GM23248 (cell line): ENCODE measurements at places on chromosomes 6 and 20.

GRCh38 chr6:163645560-163645959 is 231.0 kb downstream of the QKI start:
- DNase-seq, result no peak
- no peaks in the 10 kb centered on the region for H3K36me3 ChIP-seq
- no peaks in the 10 kb centered on the region for H3K4me1 ChIP-seq
- no peaks in the 10 kb centered on the region for H3K27me3 ChIP-seq
- H3K27ac ChIP-seq, result no peak overlapping the region

- no peaks in the 10 kb centered on the region for H3K36me3 ChIP-seq
- no peak overlapping the region for H3K4me3 ChIP-seq
- H3K27ac ChIP-seq, result no peak overlapping the region
- H3K4me1 ChIP-seq, result no peaks in the 10 kb centered on the region
Measured at GRCh38 chr6:99943846-99944245, 50.2 kb downstream of the MCHR2 start.

DNA sequence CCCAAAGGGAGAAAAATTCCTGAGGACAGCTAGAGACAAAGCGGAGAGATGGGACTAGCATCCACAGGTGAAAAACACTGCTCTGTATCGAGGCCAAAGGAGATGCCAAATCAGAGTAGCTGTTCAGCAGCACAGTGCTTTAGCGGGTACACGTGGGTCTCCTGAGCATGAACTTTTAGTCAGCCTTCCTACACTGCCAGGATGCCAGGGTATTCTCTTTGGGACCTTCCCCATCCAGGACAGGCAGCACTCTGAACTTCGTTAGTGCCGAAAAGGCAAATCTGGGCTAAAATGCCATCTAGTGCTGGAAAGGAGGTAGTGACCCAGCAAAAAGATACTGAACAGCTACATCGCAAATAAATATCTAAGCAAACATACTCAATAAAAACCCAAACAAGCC is 64.9 kb downstream of the C6orf58 start:
- H3K27ac ChIP-seq, result no peak overlapping the region
- peaks cover 8% of the 10 kb centered on the region; the same call in 1 of the 2 replicates for H3K27me3 ChIP-seq
- no peaks in the 10 kb centered on the region for H3K36me3 ChIP-seq
- no peaks in the 10 kb centered on the region for H3K4me1 ChIP-seq

DNA sequence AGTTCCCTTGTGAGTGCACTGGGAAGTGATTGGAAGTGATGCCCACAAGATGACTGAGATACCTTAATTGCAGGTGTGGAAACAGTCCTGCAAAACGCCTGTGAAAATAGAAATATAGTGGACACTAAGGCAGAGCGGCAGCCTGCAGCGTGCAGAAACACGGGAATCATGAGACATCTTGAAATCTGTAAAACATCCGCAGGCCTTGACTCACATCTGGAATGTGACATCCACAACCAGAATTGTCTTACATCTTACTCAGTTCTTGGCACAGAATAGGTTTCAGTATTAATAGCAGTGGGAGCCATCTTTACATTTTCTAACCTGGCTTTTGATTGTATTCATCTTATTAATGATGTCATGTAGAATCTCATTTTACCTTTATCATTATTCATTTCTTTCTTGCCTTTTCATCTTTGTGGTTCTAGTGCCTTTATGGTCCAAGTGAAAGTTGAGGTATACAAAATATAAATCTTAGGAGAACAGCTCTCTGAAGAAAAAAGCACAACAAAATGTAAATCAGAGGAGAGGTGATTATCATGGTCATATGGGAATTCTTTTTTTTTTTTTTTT is 44.6 kb downstream of the CDYL start:
- H3K27me3 ChIP-seq, result no peaks in the 10 kb centered on the region
- no peak overlapping the region for H3K4me3 ChIP-seq
- no peaks in the 10 kb centered on the region for H3K36me3 ChIP-seq
- DNase-seq, result peak; percentile 92
- peak overlapping the region; percentile 50 for H3K27ac ChIP-seq

DNA sequence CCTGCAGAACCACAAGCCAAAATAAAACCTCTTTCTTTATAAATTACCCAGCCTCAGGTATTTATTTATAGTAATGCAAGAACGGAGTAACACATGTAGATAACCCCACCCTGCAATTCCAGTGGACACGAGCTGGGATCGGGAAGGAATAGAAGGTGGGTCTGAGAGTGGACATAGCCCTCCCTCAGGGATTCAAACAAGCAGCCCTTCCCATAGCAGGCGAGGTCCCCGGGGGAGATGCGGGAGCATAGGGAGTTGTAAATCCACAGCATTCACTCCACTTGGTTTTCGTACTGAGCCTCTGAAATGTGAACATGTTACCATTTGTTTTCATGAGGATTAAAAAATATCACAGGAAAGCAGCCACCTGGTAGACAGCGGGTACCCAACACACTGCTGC is 312.6 kb downstream of the CDH4 start:
- H3K27ac ChIP-seq, result no peak overlapping the region
- no peaks in the 10 kb centered on the region for H3K27me3 ChIP-seq
- H3K4me1 ChIP-seq, result peaks cover 5% of the 10 kb centered on the region
- H3K36me3 ChIP-seq, result no peaks in the 10 kb centered on the region
- H3K4me3 ChIP-seq, result no peak overlapping the region

DNA sequence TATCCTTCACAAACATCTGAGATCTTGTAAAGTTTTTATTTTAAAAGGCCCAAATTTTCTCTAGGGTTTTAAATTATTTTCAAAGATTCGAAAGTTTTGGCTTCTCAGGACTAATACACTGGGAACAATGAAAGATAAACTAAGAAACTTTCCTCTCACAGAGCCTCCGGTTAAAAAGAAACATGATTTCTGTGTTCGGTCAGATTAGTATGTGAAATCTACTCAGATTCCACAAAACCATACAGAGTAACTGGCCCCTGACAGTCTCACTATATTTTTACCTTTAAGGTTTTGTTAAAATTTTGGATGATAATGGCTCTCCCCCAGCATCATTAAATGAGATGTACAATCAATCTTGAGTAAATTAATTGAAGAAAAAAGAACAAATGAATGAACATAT is 471.0 kb downstream of the COL12A1 start:
- peak; percentile 58 for DNase-seq
- peak overlapping the region; percentile 88 for H3K27ac ChIP-seq
- peak overlapping the region; percentile 36 for H3K4me3 ChIP-seq
- H3K27me3 ChIP-seq, result no peaks in the 10 kb centered on the region
- no peaks in the 10 kb centered on the region for H3K36me3 ChIP-seq

GRCh38 chr6:150929416-150929815 is 63.9 kb downstream of the MTHFD1L start:
- DNase-seq, result no peak
- peak overlapping the region; percentile 92 for H3K27ac ChIP-seq
- peaks cover 43% of the 10 kb centered on the region for H3K36me3 ChIP-seq

DNA sequence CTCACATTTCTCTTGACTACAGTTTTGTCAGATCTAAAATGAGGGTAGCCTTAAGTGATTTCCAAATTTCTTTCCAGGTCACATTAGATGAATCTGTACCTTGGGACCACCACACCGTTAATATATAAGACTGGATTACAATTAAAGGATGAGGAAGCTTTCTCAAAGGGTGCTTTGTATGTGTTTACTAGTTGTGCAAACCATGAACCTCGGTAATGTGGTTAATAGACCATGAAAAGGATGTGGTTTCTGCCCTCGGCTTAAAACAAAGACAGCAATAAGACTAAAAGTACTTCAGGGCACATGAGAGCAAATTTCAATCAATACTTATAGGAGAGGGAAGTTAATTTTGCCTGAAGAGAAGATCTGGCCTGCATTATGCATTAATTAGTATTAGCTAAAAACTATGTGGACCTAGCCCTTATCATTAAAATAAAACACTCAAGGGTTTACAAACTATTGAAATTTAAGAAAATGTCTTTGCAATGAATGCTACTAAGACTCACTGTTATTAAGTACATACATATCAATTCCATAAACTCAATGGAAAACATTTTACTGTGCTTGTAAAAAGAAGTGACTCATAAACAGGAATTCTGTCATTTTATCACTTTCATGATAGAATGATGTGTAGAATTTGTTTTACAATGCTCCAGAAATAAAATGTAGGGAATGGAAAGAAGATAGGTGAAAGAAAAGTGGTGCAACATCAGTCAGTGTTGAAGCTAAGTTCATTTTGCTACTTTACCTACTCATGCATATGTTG is 936 bp upstream of the TMX4 start:
- H3K4me3 ChIP-seq, result peak overlapping the region; percentile 83
- no peak for DNase-seq
- H3K27ac ChIP-seq, result peak overlapping the region; percentile 87; the same call in 1 of the 2 replicates
- H3K4me1 ChIP-seq, result peaks cover 17% of the 10 kb centered on the region

DNA sequence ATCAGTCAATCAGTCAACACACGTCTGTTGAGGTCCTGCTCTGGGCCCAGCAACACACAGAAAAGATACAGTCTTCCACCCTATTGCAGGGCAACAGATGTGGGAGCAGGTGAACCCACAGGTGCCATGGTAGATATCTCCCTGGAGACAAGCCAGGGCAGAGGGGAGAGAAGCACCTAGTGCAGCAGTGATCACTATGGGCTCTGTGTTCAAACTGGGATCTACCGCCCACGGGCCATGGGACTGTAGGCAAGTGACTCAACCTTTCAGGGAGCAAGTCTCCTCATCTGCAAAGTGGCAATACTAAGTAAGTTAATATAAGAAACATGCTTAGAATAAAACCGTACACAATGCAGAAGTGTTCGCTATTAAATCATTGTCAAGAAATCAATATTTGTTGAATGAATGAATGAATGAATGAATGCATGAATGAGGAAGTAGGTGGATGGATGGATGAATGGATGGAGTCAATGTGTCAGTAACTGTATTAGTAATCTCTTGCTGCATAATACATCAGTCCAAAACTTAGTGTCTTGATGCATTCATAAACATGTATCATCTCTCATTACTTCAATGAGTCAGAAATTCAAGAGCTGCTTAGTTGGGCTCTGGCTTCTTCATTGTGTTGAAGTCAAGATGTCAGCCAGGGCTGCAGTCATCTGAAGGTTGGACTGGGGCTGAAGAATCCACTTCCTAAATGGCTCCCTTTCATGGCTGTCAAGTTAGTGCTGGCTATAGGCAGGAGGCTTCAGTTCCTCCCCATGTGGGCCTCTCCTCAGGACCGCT is 31.9 kb upstream of the NFATC2 start:
- no peak overlapping the region for H3K4me3 ChIP-seq
- peak; percentile 49 for DNase-seq
- H3K36me3 ChIP-seq, result no peaks in the 10 kb centered on the region
- H3K4me1 ChIP-seq, result peaks cover 8% of the 10 kb centered on the region; the same call in 1 of the 2 replicates
- peaks cover 11% of the 10 kb centered on the region; the same call in 1 of the 2 replicates for H3K27me3 ChIP-seq
- H3K27ac ChIP-seq, result no peak overlapping the region

DNA sequence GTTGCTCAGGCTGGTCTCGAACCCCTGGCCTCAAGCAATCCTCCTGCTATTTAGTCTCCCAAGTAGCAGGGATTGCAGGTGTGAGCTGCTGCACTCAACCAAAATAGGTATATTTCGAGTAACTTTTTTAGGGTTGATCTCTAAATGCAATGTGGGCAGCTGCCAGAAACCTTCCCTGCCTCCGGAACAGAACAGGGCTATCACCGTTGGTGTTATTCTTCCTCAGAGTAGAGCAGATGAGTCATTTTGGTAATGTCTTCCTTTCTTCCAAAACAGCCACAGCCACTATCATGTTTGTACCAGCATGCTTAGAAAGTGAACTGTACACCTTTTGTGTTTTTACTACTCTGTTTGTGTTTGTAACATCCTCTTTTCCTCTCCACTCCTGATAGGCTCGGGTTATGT is 44.1 kb downstream of the SNX9 start:
- peak overlapping the region; percentile 43 for H3K27ac ChIP-seq
- no peak overlapping the region; the same call in 1 of the 2 replicates for H3K4me3 ChIP-seq
- peaks cover 4% of the 10 kb centered on the region; the same call in 1 of the 2 replicates for H3K36me3 ChIP-seq

DNA sequence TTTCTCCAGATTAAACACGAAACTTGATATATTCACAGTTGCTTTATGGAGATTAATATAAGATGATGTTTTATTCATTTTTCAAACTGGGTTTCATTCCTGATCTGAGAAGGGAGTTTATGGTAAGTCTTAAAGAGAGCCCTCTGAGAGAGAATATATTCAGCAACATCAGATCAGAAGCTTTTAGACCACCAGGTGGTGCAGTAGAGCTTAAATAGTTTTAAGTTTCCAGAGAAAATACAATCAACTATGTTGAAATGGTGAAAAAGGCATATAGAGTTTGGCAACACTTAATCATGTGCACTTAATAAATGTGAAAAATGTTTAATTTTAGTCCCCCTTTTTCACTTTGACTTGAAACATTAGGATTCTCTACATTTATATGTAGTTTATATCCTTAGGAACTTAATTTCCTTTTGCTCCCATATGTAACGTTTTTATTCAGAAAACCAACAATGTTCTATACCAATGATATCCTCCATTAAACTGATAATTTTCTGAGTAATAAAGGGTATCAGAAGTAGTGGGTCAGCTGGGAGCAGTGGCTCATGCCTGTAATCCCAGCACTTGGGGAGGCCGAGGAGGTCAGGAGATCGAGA is 86.4 kb upstream of the CLDN20 start:
- H3K27me3 ChIP-seq, result no peaks in the 10 kb centered on the region
- no peaks in the 10 kb centered on the region for H3K36me3 ChIP-seq
- H3K4me3 ChIP-seq, result no peak overlapping the region
- H3K4me1 ChIP-seq, result no peaks in the 10 kb centered on the region

DNA sequence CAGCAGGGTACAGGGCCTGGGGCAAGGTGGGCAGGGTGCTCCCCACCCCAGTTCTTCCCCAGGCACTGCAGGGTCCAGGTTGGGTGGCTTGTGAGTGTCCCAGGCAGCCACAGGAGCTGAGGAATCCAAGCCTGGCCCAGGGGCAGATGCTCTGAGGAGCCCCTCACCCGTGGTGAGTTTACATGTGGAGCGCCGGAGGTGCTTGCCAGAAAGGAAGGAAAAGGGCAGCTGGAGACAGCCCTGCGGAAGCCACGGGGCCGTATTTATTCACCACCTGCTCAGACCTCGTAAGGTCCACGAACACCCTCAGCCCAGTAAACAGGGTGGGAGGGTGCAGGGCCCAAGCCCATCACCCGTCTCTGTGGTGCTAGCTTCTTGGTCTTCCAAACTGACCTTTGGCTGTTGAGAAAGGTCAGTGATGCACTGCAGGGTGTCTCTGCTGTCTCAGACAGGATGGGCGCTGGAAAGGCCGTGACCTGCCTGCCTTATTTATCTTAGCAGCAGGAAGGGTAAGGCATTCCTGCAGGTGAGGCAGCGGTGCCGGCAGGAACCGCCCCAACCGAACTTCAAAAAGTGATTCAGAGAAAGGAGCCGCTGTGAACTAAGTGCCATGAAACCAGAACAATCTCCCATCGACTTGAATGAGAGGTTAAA is 4.0 kb upstream of the FRMD1 start:
- no peak overlapping the region for H3K4me3 ChIP-seq
- no peaks in the 10 kb centered on the region for H3K27me3 ChIP-seq
- H3K4me1 ChIP-seq, result no peaks in the 10 kb centered on the region
- no peak for DNase-seq
- H3K27ac ChIP-seq, result no peak overlapping the region

- H3K27me3 ChIP-seq, result peaks cover 2% of the 10 kb centered on the region; the same call in 1 of the 2 replicates
- no peak overlapping the region for H3K27ac ChIP-seq
Measured at GRCh38 chr20:57429580-57430200, 38.5 kb downstream of the RBM38 start.

- no peaks in the 10 kb centered on the region for H3K36me3 ChIP-seq
- H3K27ac ChIP-seq, result peak overlapping the region; percentile 95
- peak; percentile 96 for DNase-seq
- peak overlapping the region; percentile 19; the same call in 1 of the 2 replicates for H3K4me3 ChIP-seq
- peaks cover 18% of the 10 kb centered on the region for H3K4me1 ChIP-seq
Measured at GRCh38 chr6:73722318-73723060, 26.5 kb downstream of the CD109 start.

GRCh38 chr6:3809515-3809891 is 39.7 kb upstream of the FAM50B start:
- H3K36me3 ChIP-seq, result no peaks in the 10 kb centered on the region
- no peaks in the 10 kb centered on the region for H3K27me3 ChIP-seq
- H3K4me1 ChIP-seq, result peaks cover 56% of the 10 kb centered on the region
- H3K27ac ChIP-seq, result peak overlapping the region; percentile 94
- no peak overlapping the region for H3K4me3 ChIP-seq
- DNase-seq, result peak; percentile 27
